ENCODE measurements at places on chromosomes 6 and 20.

DNA sequence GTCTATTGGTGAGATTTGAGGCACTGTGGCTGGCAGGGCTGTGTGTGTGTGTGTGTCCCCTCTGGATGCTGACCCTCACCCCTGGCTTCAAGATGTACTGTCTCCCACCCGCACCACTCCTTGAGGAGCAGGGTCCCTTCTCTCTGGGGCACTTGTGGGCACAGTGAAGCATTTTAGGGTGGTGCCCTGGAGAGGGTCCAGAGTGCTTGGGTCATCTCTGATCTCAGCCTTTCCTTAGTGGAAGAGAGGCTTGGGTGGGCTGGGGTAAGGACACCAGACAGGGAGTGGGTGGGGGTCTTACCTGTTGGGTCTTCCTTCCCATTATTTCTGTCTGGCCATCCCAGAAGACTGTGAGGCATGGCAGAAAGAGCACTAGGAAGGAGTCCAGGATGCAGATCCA is 66.1 kb downstream of the EFCAB8 start:
- DNase-seq = no peak

DNA sequence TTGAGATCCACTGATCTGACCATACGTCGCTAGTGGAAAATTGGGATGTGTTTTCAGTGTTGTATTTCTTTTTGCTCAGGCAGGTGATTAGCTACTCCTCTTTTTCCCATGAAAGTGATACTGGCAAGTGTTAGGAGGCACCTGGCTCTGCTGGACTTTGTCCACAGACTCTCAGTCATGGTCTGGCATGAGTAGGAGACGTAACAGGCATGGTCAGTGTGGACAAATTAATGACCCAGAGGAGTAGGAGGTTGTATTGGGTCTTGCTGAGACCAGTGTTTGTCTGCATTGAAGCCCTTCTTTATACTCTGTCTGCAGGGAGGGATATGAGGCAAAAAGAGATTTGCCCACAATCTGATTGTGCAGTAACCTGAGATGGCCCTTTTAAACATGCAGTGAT is 178.7 kb downstream of the DTNBP1 start:
- no peak for DNase-seq

GRCh38 chr6:12401200-12401599 is 111.0 kb downstream of the EDN1 start:
- DNase-seq = no peak

DNA sequence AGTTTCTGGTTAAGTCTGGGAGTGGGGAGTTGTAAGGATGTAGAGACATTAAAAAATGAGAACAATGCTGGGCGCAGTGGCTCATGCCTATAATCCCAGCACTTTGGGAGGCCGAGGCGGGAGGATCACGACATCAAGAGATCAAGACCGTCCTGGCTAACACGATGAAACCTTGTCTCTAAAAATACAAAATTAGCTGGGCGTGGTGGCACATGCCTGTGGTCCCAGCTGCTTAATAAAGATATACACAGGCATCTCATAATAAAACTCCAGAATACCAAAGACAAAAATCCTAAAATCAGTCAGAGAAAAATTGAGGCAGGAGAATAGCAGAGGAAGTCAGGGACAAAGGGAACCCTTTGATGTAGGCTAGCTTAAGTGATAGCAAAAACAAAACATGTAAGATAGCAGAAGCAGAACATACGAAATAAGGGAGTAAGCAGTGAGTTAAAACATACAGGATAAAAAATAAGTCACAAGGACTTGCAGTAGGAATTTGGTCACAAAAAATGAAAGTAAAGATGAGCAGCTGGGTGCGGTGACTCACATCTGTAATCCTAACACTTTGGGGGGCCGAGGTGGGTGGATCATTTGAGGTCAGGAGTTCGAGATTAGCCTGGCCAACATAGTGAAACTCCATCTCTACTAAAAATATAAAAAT is 23.6 kb downstream of the DDX43 start:
- no peak for DNase-seq

DNA sequence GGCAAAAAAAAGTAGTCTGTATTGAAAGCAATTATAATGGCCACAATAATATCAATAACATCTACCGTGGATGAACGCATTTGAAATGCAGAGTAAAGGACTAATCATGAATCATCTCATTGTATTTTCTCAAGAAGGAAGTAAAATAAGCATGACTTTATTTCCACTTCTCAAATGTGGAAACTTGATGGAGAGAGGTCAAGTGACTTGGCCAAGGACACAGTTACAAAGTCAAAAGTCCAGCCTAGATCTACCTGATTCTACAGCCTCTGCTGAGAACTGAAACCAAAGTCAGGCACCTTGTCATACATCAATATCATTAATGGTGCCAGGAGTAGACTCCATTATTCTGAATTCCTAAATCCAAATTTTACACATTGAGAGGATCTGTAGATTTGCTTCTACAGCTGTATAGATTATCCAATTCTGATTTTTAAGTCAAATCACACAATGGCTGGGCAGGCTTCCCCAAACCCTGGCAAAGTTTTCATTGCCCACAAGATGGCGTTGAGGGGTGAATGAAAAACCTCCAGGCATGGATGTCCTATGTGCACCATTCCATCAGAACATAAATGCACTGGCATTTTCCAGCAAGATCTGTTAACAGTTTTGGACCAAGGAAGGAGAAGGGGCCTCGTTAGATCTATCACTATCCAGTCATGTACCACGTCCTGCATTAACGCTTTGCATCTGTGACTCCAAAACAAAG is 423.1 kb downstream of the MAFB start:
- DNase-seq = peak; percentile 42

GRCh38 chr6:166864333-166864732 is 92.0 kb downstream of the RNASET2 start:
- DNase-seq = no peak

GRCh38 chr6:52125139-52125538 is 37.7 kb upstream of the PKHD1 start:
- no peak for DNase-seq

- DNase-seq = no peak
These were observed 24.5 kb downstream of the PSMG4 start for GRCh38 chr6:3283241-3283640.

DNA sequence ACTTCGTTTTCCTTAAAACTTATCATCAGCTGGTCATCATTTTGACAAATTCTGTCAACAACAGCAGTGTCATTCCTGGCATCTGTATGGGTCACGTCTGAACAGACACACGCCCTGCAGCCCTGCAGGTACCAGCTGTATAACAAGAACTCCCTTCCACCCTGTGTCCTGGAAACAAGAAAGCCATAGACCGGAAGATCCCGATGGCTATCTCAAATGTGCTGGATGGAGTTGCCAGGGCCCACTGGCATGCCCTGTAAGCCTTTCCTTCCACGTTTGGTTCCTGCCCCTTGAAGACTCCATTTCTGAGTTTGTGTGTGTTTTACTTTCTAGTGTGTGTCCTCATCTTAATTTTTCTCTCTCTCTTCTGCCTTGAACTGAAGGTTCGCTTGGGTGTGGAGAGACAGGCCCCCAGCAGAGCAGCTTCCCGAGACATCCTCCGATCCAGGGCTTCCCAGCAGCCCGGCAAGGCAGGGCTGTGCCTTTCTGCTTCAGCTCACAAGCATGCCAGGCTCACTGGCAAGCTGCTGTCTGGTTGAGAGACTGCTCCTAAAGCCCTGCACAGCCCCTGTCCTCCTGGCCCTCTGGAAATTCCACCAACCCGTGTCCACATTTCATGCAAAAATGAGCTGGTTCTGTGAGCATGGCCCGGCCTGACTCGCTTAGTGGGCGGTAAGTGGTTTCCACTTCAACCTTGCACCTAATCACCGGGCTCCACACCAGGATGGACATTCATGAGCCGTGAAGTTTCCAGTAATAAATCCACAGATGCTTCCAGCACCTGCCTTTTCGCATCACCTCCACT is 8.7 kb downstream of the GFRA4 start:
- no peak for DNase-seq

DNA sequence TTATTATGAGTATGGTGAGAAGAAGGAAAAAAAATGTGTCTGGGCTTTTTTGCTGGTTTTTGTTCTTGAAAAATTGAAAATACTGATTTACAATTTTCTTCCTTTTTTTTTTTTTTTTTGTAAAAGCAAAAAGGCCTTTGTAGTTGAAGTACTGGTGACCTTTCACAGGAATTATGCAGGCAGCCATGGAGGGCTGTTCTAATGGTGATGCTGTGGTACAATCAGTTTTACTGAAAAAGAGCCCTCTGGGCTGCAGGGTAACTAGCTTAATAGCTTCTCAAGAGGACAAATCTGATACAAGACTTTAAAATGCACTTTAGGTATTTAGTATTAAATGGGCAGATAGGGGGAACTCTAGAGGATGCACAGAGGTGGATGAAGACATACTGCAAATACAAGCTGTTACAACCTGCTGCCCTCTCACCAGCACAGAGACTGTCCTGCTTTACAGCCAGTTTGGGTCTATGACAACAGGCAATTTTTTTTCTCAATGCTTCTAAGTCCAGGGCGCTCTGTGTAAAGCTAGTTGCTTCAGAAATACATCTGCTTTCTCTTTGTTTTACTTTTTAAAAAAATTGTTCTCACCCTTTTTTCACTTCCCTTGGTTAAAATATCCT is 61.6 kb upstream of the HS3ST5 start:
- no peak for DNase-seq

DNA sequence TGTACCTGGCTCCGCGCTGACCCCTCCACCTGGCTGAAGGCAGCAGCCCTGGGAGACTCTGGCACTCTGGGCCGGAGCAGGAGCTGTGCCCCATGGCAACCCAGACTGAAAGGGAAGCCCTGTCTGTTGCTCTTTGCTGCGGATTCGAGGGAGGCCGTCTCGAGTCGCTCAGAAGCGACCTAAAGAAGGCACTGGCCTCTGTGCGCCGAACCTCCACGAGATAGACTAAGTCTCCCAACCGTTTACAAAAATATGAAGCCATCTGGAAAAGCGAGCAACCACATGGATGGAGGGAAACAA is 10.5 kb upstream of the TBX18 start:
- no peak for DNase-seq

GRCh38 chr6:106714281-106714680 is 84.9 kb downstream of the QRSL1 start:
- DNase-seq = no peak

GRCh38 chr20:4299773-4300172 is 284.4 kb upstream of the RNF24 start:
- DNase-seq = no peak

- DNase-seq = no peak
These were observed 96.6 kb downstream of the TMEM242 start for GRCh38 chr6:157226761-157227160.

- no peak for DNase-seq
These were observed 98.8 kb downstream of the MYLK4 start for GRCh38 chr6:2651961-2652360.

DNA sequence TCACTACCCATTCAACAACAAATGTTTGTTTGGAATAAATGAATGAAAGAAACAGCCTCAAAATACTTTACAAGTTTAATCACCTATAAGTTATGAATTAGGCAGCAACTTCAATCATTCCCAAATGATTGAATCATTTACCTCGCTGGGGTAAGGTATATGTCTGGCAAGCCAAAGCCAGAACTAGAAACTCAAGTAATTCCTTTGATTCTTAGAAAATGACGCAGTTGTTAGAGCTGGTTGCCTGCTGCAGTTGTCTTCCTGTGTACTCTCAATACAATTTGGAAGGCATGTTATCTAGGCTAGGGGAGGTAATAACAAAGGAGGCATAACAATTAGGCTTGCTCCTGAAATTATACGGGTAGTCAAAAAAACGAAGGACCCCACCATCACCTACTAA is 160.6 kb downstream of the ATXN1 start:
- no peak for DNase-seq

DNA sequence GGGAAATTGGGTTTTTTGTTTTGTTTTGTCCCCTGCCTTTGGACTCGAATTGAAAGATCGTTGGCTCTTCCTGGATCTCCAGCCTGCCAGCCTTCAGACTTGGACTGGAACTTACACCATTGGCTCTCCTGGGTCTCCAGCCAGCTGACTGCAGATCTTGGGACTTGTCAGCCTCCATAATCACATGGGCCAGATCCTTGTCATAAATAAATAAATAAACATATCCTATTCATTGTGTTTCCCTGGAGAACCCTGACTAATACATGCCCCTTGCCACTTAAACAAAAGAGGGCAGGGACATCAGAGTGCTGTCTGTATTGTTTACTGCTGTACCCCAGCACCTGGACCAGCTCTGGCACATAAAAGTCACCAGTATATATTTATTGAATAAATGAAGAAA is 101.5 kb downstream of the CAP2 start:
- DNase-seq = no peak

DNA sequence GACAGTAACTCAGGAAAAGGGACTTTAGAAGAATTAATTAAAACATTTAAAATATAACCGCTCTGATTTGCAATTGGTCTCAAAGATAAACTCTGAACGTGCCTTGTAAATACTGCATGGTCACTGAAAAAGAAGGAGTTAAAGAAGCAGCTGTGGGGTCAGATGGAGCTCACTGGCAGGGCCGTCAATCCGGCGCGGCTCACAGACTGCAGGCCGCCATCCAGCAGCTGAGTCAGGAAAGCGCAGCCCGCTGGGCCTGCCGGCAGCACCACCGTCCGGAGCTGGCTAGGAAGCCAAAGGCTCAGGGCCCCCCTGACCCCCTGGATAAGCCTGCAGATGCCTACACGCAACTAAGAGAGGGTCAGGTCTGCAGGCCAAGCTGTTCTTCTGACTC is 54.2 kb upstream of the FRMD1 start:
- DNase-seq = peak; percentile 60

DNA sequence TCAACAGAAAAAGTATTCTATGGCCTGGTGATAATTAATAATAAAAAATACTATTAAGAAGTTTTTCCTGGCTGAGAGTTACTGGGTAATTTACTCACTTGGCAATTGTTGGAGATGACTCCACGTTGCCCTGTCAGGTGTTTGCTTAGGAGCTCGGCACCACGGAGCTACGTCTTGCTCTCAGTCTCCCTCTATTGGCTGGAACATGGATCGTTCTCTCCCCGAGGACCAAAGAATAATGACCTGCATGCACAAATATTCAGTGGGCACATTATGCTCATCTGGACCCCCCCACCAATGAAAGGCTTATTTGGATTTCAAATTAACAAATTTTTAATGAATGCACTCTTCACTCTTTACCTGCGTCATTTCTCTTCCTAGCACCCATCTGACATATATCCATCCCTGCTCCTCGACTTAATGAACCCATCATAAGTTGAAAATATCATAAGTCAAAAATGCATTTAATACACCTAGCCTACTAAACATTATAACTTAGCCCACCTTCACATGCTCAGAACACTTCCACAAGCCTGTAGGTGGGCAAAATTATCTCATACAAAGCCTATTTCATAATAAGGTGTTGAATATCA is 71.0 kb upstream of the CD83 start:
- DNase-seq = peak; percentile 80

DNA sequence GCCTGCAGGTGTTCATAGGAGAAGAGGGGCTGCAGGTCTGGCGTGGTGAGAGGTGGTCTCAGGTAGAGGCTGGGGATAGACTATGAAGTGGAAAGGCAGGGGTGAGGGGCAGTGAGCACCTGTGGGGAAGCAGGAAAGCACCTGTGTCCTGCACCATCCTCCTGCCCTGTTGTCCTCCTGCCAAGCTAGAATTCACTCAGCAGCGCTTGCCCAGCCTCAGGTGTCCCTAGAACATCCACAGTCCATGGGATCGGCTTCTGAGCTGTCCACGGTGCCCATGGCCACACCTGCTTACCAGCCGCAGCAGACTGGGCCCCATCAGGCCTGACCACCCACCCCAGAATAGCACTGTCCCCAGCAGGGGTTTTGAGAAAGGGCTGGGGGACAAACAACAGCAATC is 456.2 kb upstream of the SULF2 start:
- DNase-seq = no peak

All from posterior cingulate gyrus (tissue), 11 donors.